ENCODE measurements at places on chromosomes 7 and 10. TPM values are rescaled to one million over a fixed set of nuclear protein-coding genes. Genes with fewer than 3 reads are reported as not detected.

Gene TRIM73
- 0.60 TPM for total RNA-seq

GRCh38 chr7:49119706-49120105 is 195.4 kb downstream of the CDC14C start:
- DNase-seq, result no peak

GRCh38 chr7:23260371-23260770 is 13.8 kb downstream of the GPNMB start:
- DNase-seq, result no peak

Gene MYO1G
- total RNA-seq, result 0.17 TPM

- no peak for DNase-seq
Observed at GRCh38 chr7:77899516-77899915, 100.9 kb downstream of the PHTF2 start.

GRCh38 chr10:3325954-3326750 is 153.6 kb upstream of the PITRM1 start:
- DNase-seq, result no peak

- DNase-seq, result no peak
Observed at GRCh38 chr7:141113131-141113530, 39.3 kb downstream of the TMEM178B start.

GRCh38 chr7:24200407-24200966 is 83.5 kb upstream of the NPY start:
- DNase-seq, result no peak

Gene RALA
- total RNA-seq, result 49.4 TPM

- DNase-seq, result no peak
Observed at GRCh38 chr7:664997-665735, 61.3 kb upstream of the DNAAF5 start.

DNA sequence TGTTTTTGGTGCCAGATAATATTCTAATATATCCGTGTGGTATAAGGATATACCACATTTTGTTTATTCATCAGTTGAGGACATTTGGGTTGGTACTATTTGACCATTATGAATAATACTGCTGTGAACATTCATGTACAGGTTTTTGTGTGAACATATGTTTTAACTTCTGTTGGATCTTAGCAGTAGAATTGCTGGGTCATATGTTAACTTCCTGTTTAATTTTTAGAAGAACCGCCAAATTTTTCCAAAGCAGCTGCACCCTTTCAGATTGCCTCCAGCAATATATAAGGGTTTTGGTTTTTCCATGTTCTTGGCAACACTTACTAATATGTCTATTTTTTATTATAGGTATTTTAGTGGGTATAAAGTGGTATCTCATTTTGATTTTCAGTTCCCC is 22.8 kb downstream of the VPS26A start:
- no peak for DNase-seq

GRCh38 chr10:86265895-86266259 is 100.7 kb downstream of the GRID1 start:
- DNase-seq, result no peak

Gene CRTAC1
- total RNA-seq, result 1.3 TPM

GRCh38 chr7:132200141-132200540 is 376.1 kb downstream of the PLXNA4 start:
- DNase-seq, result no peak

Gene CPN1
- not detected for total RNA-seq

DNA sequence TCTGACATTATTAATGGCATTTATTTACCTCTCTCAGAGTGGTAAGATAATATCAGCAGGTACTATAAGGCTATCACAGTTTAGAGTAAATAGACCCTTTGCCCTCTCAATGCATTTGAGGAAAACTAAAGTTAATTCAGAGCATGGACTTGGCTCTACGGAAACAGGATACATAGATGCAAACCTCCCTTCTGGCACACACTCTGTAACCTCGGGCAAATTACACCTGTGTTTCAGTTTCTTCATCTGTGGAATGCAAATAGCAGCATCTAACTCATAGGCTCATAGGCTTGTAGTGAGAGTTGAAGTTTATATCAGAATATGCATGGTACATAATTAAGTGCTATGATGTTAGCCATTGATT is 5.6 kb downstream of the RAPGEF5 start:
- no peak for DNase-seq

Measured in dermis blood vessel endothelial cell (primary cell).